ENCODE measurements at places on chromosomes 13 and 19. TPM values are rescaled to one million over a fixed set of nuclear protein-coding genes. Genes with fewer than 3 reads are reported as not detected.

Gene LRRC8E
- 0.08 TPM for total RNA-seq

DNA sequence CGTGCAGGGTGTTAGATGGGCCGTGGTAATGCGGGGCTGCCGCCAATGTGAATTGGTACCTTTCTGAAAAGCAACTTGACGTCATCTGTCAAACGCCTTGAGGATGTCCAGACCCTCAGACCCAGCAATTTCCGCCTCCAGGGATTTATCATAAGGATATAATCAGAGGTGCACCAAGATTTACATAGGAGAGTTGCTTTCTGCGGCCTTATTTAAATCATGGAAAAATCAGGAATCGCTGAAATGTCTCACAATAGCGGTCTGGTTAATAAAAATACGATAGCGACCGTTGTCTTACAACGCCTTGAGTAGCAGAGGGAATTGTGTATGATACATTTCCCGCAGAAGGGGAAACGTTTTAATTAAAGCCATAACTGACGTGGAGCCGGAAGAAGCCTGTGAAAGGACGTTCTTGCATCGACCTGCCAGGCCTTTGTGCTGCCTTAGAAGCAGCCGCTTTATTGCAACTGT is 32.3 kb upstream of the NDUFS7 start:
- no peak for DNase-seq

DNA sequence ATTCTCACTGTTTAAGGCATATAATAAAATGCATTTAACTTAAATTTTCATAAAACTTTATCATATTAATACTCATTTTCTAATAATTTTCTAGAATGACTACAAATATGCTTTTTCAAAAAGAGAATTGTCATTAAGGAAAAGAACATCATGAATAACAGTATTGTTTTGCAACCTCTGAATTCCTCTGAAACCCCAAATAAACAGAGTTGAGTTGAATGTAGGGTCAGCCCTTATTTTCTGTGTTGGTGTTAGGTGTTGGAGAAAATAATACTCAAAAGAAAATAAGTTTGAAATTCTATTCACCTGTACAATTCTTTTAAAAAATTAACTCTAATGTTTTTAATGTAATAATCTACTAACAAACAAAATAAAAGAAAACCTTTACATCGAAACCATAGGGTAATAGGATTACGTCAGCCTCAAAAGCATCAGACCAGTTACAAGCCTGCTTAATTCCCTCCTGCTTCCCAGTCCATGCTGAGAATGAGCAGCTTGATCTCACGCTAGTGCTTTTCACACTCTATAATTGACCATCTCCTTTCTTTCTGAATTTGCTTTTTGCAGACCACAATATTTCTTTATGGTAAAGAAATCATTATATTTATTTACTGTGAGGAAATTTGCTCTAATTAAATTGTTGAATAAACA is 160.9 kb downstream of the PCDH9 start:
- no peak for DNase-seq

Gene ADAMTSL5
- total RNA-seq, result 0.18 TPM

Gene DNAAF3
- total RNA-seq, result 2.2 TPM

DNA sequence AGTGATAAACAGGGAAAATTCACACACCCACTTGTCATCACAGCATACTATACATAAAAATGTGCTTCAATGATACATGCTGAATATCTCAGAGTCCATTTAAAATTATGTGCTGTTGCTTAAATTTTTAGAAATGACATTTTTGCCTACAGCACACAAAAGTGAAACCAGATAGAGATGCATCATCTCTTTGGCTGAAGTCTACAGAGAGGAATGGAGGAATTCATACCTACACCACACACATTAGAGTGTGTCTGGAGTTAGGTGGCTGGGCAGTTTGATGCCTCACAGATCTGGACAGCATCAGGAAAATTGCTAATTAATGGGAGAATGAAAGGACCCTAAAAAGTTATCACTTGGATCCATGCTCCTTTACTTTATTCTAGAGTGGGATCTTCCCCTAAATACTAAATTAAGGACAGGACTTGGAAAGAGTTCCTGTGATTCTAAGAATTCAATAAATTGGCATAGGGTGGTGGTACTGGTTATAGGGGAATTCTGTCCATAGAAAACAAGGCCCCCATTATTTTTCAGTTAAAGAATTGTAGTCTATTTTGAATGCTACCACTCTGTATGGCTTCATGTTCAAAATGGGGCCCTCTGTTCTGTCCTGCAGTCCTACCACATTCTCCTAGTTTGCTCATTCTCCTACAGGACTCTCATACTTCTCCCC is 41.3 kb downstream of the RCBTB2 start:
- DNase-seq, result no peak

GRCh38 chr13:36362251-36362650 is 16.1 kb upstream of the SPART start:
- no peak for DNase-seq

- no peak for DNase-seq
Measured at GRCh38 chr19:35005256-35005977, 5.3 kb downstream of the GRAMD1A start.

GRCh38 chr19:8610936-8611300 is 403 bp upstream of the ADAMTS10 start:
- no peak for DNase-seq

Gene SIGLEC8
- not detected for total RNA-seq

Gene LYPD5
- not detected for total RNA-seq

- no peak for DNase-seq
Measured at GRCh38 chr19:1276628-1277022, 1.3 kb downstream of the FAM174C start.

- peak; percentile 88 for DNase-seq
Measured at GRCh38 chr13:113816946-113817859, 46.7 kb downstream of the GAS6 start.

DNA sequence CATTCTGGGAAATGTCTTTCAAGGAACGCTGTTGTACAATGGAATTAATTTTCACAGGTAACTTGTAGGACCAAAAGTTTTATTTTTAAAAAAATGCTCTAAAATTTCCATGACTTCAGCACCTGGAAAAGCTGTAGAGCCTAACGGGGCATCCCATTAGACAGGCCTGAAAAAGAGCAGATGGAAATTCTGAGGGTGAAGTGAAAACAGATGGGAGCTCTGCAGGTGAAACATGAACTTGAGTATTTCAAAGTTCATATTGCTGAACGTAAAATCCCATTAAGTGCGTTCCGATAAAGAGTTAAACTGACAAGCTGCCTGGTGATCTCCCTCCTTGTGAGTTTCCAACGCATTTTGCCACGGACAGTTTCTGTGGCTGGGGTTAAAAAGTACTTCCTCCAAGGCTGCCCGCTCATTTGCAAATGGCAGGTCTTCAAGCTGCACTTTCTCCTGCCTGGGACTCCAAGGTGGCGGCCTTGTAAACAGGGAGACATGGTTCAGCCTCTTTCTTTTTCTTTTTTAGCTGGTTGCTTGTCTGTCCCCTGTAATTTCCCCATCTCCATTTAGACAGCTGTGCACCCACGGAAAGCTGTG is 450.4 kb downstream of the FGF9 start:
- no peak for DNase-seq

Gene CD22
- not detected for total RNA-seq

- peak; percentile 72 for DNase-seq
Measured at GRCh38 chr19:54029930-54030490, 33.7 kb downstream of the VSTM1 start.

- DNase-seq, result no peak
Measured at GRCh38 chr19:53818756-53819155, 5.4 kb downstream of the NLRP12 start.

DNA sequence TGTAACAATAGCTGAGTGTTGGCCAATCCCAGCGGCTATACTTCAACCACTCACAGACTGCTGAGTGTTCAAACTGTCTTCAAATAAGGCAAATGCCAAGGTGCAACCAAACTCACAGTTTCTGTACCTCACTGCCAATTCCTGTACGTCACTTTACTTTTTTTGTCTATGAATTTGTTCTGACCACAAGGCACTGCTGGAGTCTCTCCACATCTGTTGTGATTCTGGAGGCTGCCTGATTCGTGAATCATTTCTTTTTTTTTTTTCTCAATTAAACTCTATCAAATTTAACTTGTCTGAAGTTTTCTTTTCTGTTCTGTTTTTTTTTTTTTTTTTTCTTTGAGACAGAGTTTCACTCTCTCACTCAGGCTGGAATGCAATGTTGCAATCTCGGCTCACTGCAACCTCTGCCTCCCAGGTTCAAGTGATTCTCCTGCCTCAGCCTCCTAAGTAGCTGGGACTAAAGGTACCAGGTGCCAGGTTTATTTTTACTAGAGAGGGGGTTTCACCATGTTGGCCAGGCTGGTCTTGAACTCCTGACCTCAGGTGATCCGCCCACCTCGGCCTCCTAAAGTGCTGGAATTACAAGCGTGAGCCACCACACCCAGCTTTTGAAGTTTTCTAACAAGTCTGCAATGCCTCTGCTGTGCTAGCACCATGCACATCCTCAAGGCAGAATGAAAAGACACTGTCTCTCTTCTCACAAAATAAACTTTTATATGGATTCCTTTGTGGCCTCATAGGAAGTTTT is 401.7 kb downstream of the IRS2 start:
- no peak for DNase-seq

Gene ZNF723
- total RNA-seq, result not detected

Gene CCNA1
- total RNA-seq, result not detected

DNA sequence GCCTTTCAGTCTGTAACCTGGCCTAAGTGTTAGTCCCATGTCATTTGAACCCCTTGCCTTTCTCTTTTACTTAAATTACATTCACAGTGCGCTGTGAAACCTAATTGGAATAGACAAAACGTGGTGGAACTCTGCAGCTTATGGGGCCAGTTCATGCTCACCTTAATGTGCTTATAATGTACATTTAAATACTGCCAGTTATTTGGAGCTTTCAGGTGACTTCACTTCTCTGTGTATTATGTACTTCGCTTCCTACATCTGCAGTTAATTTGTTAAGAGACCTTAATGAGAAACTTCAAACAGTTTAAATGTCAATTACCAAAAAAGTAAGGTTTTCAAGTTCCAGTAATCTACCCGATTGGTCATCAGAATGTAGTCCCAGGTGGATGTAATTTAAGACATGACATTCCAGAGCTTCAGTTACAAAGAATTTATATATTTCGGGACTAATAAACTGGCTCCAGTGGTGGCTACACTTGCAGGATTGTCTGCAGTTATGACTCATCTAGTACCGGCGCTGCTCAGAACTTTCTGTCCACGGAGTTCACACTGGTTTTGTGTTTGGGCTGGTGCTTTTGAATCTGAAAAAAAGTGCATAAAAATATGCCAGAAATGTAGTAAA is 125.3 kb downstream of the TM9SF2 start:
- no peak for DNase-seq

GRCh38 chr13:112182846-112183531 is 116.0 kb downstream of the SOX1 start:
- DNase-seq, result no peak

- no peak for DNase-seq
Measured at GRCh38 chr13:108342369-108343289, 73.1 kb downstream of the TNFSF13B start.

GRCh38 chr19:4957981-4958380 is 10.9 kb upstream of the KDM4B start:
- DNase-seq, result no peak

GRCh38 chr13:111494641-111495040 is 174.2 kb downstream of the TEX29 start:
- DNase-seq, result no peak

GRCh38 chr19:42332059-42332458 is 6.6 kb downstream of the MEGF8 start:
- DNase-seq, result no peak

GRCh38 chr19:18016209-18016910 is 8.4 kb downstream of the ARRDC2 start:
- no peak for DNase-seq

DNA sequence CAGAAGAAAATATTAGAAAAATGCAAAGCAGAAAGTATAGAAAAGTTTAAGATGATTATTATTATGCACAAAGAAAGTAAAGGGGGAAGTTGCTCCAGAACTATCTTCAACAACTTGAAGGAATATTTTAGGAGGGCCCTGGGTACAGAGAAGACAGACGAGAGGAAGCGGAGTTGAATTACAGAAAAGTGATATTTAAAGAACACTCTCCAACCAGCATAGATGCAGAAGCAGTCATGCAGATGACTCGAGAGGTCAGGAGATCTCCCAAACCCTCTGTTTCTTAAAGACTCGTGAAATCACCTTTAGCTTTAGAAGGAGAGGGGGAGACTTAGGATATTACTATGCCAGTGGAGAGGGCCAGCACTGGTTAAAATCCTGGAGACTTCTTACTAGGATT is 8.5 kb upstream of the SHISA2 start:
- DNase-seq, result no peak

DNA sequence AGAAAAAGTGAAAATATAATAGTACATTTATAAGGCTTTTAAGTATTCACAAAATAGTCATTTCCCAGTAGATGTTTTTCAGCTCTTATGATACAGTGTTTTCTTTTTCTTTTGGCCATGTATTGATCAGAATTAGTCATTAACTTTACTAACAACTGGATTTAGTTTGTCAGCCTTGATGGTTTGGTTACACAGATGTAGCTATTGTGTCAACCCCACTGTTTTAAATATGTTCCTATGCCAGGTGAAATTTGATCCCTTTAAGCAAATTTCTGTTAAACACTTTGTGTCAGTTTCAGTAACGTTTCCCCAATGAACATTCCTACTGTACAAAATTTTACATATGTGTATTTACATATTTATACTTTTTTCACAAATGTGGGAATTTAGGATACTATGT is 261.5 kb upstream of the STARD13 start:
- DNase-seq, result no peak

DNA sequence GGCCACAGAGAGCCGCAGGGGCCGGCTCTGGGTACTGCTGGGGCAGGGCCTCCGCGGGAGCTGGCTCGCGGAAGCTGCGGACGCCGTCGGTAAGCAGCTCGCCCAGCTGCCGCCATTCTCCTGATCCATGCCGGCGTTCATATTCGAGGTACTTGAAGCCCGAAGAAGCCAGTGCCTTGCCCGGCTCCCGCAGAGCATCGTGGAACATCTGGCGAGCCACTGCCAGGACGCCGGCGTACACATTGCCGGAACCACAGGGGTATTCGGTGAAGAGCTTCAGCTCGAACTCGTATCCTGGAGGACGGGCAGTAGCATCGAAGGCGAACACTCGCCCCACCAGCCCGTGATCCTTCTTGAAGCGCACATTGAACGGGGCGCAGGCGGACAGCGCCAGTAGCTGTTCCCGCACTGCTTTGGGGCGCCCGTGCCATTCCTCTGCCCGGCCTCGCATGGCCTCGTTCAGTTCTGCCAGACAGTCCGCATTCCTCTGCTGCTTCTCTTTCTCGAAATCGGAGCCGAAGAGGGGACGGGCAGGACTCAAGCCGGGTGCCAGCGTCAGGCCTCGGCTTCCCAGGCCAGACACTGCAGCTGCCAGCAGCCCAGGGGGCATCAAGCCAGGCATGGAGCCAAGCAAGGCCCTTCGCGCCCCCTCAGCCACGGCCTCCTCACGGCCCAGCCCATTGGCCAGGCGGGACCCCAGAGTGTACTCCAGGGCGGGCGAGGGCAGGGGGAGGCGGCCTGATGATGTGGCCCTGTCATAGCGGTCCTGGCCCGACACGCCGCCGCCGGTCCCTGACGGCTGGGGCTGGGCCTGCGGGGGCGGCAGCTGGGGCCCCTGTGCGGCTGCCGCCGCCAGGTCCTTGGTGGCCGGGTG is 1.0 kb downstream of the IRF2BP1 start:
- no peak for DNase-seq

Gene SYMPK
- 70.7 TPM for total RNA-seq
